ENCODE measurements at places on chromosomes 7 and 10.
A peak's percentile ranks its signal among the peaks of the same experiment; 100 is the strongest.

- H3K4me3 ChIP-seq = no peak overlapping the region
- H3K27ac ChIP-seq = no peak overlapping the region
- DNase-seq = peak; percentile 50
- no peaks in the 10 kb centered on the region for H3K4me1 ChIP-seq
- H3K36me3 ChIP-seq = no peaks in the 10 kb centered on the region
These were observed 9.9 kb upstream of the PSMG3 start for GRCh38 chr7:1579481-1580421.

DNA sequence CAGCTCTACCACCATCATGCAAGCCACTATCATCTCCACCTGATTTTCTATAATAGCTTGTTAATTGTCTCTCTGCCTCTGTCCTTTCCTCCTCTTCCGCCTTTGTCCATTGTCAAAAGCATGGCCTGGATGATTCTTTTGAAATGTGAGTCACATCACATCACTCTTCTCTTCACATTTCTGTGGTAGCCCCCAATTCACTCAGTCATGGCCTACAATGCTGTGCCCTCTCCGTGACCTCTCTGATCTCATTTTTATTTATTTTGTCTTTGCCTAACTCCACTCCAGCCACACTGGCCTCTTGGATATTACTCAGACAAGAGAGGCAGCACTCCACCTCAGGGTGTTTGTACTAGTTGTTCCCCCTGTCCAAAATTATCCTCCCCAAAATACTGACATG, 4.9 kb upstream of the ABCB4 start:
- H3K4me1 ChIP-seq = peaks cover 1% of the 10 kb centered on the region
- peaks cover 35% of the 10 kb centered on the region for H3K27me3 ChIP-seq
- no peaks in the 10 kb centered on the region for H3K36me3 ChIP-seq
- H3K27ac ChIP-seq = no peak overlapping the region

DNA sequence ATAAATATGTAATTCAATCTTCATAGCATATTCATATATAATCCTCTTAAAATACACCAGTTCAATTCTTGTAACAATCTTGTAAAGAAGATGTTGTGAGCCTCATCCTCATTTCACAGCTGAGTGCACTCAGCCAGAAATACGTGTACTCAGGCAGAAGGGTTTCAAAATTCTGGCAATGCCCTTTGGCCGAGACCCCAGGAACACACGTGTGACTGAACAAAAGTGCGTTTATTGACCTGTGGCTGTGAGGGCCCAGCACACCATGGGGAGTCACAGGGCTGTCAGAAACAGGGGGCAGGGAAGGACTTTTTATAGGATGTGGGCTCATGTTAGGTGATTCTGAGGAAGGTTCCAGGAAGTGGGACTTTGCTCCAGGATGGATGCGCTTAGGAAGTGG, 21.5 kb downstream of the GIMAP8 start:
- no peak overlapping the region for H3K4me3 ChIP-seq
- peaks cover 5% of the 10 kb centered on the region for H3K4me1 ChIP-seq
- no peak overlapping the region for H3K27ac ChIP-seq
- H3K36me3 ChIP-seq = peaks cover 56% of the 10 kb centered on the region
- no peaks in the 10 kb centered on the region for H3K27me3 ChIP-seq

- no peak for DNase-seq
- H3K4me3 ChIP-seq = no peak overlapping the region
- H3K27ac ChIP-seq = no peak overlapping the region
- no peaks in the 10 kb centered on the region for H3K27me3 ChIP-seq
- no peaks in the 10 kb centered on the region for H3K36me3 ChIP-seq
- no peaks in the 10 kb centered on the region for H3K4me1 ChIP-seq
These were observed 40.9 kb upstream of the ELAPOR2 start for GRCh38 chr7:87100326-87100725.

GRCh38 chr10:22723343-22723779, 9.0 kb upstream of the PIP4K2A start:
- peaks cover 25% of the 10 kb centered on the region for H3K27me3 ChIP-seq
- H3K4me3 ChIP-seq = no peak overlapping the region
- no peaks in the 10 kb centered on the region for H3K36me3 ChIP-seq
- no peak for DNase-seq
- H3K27ac ChIP-seq = no peak overlapping the region
- no peaks in the 10 kb centered on the region for H3K4me1 ChIP-seq

GRCh38 chr7:116979430-116979829, 26.1 kb downstream of the ST7 start:
- peaks cover 6% of the 10 kb centered on the region for H3K4me1 ChIP-seq
- no peaks in the 10 kb centered on the region for H3K36me3 ChIP-seq
- no peak overlapping the region for H3K27ac ChIP-seq
- no peak overlapping the region for H3K4me3 ChIP-seq
- H3K27me3 ChIP-seq = no peaks in the 10 kb centered on the region

GRCh38 chr10:30967650-30968410, 63.8 kb downstream of the ZNF438 start:
- peak overlapping the region; percentile 22 for H3K27ac ChIP-seq
- no peak overlapping the region for H3K4me3 ChIP-seq
- no peaks in the 10 kb centered on the region for H3K36me3 ChIP-seq
- no peaks in the 10 kb centered on the region for H3K27me3 ChIP-seq

DNA sequence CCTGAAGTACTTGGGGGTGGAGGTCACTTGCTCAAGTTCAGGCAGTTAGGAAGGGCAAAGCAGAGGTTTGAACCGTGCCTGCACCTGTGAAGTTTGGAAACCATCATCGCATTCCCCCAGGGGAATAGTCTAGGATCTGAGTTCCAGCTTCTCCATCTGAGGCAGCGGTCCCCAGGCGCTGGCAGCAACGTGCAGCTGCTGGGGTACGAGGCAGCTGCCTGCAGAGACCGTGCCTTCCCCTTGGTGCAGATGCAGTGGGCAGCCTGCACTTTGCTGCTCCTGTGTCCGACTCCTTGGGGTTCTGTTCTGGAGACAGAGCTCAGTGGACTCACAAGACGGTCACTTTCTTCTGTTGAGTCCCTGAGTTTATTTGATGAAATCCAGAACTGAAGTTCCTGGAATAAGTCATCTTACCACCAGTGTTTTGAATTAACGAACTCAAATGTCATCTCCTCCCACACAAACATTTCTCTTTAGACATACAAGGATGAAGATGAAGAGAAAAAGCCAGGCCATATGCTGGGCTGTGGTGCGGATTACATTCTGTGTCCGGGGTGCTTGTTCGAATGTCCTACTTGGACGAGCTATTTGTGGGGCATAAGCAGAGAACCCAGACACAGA, 19.9 kb upstream of the GIMAP8 start:
- H3K27ac ChIP-seq = no peak overlapping the region
- DNase-seq = no peak
- no peaks in the 10 kb centered on the region for H3K36me3 ChIP-seq
- peaks cover 5% of the 10 kb centered on the region for H3K27me3 ChIP-seq

- peaks cover 37% of the 10 kb centered on the region for H3K27me3 ChIP-seq
- H3K27ac ChIP-seq = no peak overlapping the region
- peaks cover 12% of the 10 kb centered on the region for H3K4me1 ChIP-seq
These were observed 1.3 kb downstream of the CTTNBP2 start for GRCh38 chr7:117871778-117872538.

DNA sequence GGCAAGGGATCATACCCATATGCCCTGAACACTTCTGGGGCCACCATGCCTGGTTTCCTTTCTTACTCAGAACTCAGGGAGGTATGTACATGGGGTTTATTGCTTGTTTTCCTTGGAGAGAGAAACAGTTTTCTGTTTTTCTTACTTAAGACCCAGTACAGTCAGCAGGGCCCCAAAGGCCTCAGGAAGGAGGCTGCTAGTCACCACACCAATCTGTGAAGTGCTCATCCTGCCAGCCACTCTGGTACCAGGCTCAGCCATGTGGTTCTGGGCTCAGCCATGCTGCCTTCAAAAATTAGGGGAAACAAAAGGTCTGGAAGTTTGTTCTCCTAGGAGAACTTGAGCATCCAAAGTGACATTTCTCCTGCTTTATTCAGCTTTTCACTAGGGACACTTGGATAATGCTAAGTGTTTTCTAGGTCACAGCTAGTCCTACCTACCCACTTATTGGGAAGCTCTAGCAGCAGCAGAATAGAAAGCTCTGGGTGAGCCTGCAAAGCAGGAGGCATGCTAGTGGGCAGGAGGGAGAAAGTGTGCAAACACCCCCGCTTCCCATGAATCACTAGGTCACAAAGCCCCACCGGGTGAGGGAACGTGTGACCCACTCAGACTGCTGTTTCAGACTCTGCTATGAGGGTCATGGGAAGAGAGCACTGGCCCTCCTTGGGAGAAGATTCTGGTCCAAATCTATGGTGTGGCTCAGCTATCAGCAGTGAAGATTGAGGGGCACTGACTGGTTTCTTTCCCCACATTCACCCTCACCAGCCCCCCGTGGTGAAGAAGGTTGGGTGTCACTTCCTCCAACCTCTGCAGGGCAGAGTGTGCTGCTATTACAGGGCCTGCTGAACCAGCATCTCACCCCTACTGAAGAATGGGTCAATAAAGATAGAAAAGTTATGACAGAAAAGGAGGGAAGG, 23.9 kb downstream of the NUDCD3 start:
- H3K4me1 ChIP-seq = peaks cover 34% of the 10 kb centered on the region
- H3K27me3 ChIP-seq = no peaks in the 10 kb centered on the region
- peak overlapping the region; percentile 45 for H3K27ac ChIP-seq
- peak; percentile 63 for DNase-seq
- no peak overlapping the region for H3K4me3 ChIP-seq
- H3K36me3 ChIP-seq = no peaks in the 10 kb centered on the region

- H3K27ac ChIP-seq = no peak overlapping the region
- H3K4me1 ChIP-seq = no peaks in the 10 kb centered on the region
- H3K36me3 ChIP-seq = no peaks in the 10 kb centered on the region
- no peak for DNase-seq
- H3K4me3 ChIP-seq = no peak overlapping the region
- H3K27me3 ChIP-seq = no peaks in the 10 kb centered on the region
These were observed 1189.6 kb upstream of the C7orf33 start for GRCh38 chr7:147400925-147401324.

- H3K27ac ChIP-seq = no peak overlapping the region
- H3K36me3 ChIP-seq = no peaks in the 10 kb centered on the region
- no peaks in the 10 kb centered on the region for H3K27me3 ChIP-seq
- no peak overlapping the region for H3K4me3 ChIP-seq
These were observed 274.4 kb downstream of the HTR7 start for GRCh38 chr10:90583416-90583815.

DNA sequence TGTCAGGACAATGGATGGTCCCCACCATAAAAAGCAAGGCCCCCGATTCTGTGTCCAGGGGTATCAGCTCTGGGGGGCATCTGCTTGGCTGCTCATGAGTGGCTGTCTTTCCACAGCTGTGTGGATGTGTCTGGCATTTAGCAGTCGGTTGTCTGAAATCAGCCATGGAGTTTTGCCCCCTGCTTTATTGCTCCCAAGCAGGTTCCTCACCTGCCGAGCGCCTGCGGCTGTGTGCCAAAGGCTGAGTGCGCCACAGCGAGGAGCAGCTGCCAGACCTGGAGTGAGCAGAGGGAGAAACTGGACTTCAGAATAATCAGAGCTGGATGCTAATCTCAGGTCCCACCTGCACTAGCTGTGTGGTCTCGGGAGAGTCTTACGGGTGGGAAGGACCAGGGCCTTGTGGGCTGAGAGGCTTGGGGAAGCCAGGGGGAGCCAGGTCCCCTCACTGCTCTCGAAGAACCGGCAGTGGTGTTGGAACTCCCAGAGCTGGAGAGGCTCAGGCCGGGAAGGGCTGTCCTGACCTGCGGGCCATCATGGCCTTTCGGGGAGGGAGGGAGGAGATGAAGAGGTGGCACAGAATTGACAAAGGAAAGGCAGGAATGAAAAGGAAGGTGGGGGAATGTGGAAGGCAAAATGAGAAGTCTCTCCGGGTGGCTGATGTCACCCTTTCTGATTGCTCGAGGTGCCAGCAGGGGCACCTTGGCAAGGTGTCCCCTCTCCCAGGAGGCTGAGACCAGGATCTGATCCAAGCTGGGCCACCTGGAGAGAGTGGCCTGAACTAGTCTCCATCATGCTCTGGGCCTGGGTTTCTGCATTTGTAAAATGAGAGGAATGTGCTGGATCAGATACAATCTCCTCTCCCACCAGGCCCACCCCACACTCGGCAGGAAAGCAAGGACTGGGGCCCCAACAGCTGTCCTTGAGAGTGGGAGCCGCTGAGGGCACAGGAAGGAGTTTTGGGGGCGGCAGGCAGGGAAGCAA, 30.2 kb upstream of the LEP start:
- peaks cover 24% of the 10 kb centered on the region for H3K27me3 ChIP-seq
- no peaks in the 10 kb centered on the region for H3K4me1 ChIP-seq
- no peak for DNase-seq
- no peak overlapping the region for H3K27ac ChIP-seq

- no peak overlapping the region for H3K4me3 ChIP-seq
- no peaks in the 10 kb centered on the region for H3K36me3 ChIP-seq
- H3K27me3 ChIP-seq = no peaks in the 10 kb centered on the region
- H3K4me1 ChIP-seq = peaks cover 45% of the 10 kb centered on the region
- H3K27ac ChIP-seq = peak overlapping the region; percentile 46
- DNase-seq = peak; percentile 71
These were observed 23.5 kb upstream of the ABLIM1 start for GRCh38 chr10:114681542-114681941.

GRCh38 chr10:74307061-74307651, 156.1 kb downstream of the ADK start:
- H3K27ac ChIP-seq = no peak overlapping the region
- H3K4me3 ChIP-seq = no peak overlapping the region
- no peaks in the 10 kb centered on the region for H3K27me3 ChIP-seq
- H3K4me1 ChIP-seq = no peaks in the 10 kb centered on the region
- DNase-seq = no peak
- H3K36me3 ChIP-seq = no peaks in the 10 kb centered on the region
